ENCODE measurements at places on chromosomes 1 and 21. TPM values are rescaled to one million over a fixed set of nuclear protein-coding genes. Genes with fewer than 3 reads are reported as not detected.

ARHGAP29 gene
- total RNA-seq, result 0.10 TPM

TRNP1 gene
- 1.2 TPM for total RNA-seq

HOOK1 gene
- 8.8 TPM for total RNA-seq

MAP10 gene
- total RNA-seq, result 1.0 TPM
